ENCODE measurements at places on chromosomes 4 and X.

DNA sequence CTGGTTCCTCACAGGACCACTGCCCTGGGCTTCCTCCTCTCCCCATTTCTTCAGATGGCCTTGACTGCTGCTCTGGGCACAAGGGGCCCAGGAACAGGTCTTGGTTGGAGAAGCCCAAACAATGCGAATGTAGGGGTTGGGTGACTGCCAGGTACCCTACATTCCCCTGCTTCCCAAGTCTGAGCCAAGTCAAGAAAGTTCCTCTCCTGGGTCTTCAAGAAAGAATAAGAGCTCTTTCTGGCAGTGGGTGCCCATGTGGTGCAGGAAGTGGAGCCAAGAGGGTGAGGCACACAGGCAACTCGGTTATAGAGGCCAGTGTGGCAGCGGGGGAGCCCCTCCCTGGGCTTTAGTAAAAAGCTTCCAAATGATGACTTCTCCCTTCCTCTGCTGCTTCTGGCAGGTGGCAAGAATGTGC is 2.7 kb downstream of the SLC34A2 start:
- DNase-seq, result no peak

DNA sequence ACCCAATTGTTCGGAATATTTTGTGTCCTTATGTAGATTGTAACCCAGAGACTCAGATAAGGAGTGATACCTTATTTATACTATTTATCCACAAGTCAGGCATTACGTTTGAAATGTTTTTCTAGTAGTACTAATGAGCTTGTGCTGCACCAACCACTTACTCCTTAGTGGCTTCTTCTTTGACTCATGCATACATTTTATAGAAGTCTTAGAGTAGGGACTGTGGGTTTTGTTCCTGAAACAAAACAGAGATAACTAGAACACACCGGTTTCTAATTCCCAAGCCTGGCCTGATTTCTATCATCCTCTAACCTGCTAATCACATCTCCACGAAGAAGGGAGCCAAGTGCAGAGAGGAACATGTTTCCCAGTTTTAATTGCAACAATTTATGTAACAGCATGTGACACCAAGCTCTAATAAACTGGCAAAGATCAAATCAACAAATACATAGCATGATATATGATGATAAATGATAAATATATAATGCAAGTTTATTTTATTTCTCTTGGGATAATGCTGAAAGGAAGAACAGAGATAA is 32.3 kb downstream of the MGARP start:
- no peak for DNase-seq

DNA sequence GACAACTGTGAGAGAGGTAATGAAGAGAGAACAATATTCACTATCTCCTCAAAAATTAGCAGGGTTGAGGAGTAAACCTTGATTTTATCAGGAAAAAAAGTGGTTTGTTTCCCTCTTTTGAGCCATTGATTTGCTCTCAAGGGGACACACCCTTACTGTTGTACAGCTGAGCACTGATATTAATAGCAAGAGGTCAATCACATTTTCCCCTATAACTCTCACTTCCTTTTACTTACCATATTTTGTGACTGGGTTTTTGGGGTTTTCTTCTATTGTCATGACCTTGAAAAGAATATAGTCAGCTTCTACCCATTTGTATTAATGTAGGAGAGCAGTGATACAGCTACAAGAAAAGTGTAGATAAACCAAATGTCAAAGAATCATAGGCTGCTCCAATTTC is 70.2 kb upstream of the LONRF3 start:
- no peak for DNase-seq

DNA sequence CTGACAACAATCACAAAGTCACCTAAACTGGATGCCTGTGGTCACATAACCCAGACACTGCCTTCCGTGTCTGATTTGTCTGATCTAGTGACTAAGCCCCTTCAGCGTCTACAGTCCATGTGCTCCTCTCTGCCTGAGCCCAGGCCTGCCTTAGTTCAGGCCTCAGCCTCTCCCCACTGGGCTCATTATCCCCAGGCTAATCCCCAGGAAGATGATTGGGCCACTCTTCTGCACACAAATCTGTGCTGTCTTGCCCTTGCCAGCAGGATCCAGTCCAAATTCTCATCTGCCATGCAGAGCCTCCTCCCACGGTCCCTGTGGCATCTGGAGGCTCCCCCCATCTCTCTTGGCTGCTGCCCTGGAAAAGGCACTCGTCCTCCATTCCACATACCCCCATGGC is 96.5 kb downstream of the SLC2A9 start:
- no peak for DNase-seq

GRCh38 chr4:92060333-92060732 is 243.4 kb upstream of the GRID2 start:
- DNase-seq, result no peak

- DNase-seq, result no peak
These were observed 22.8 kb upstream of the SPON2 start for GRCh38 chr4:1195109-1195671.

DNA sequence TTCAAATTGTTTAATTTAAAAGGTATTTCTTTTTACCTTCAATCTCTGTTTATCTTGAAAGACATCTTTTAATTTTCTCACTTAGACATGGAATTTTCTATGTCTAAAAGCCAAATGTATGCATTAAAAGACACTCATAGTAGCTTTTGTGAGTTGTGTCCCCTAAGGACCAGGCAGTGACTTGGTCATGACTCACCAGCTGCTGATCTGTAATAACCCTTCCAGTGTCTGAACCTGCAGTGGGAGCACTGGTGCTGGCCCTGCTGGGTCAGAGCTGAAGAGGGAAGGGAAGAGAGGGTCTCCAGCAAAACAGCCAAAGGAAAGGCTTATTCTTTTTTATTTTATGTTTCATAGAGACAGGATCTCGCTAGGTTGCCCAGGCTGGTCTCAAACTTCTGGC is 31.1 kb upstream of the SH3D19 start:
- no peak for DNase-seq

GRCh38 chrX:83469551-83469950 is 38.5 kb upstream of the POU3F4 start:
- no peak for DNase-seq

- DNase-seq, result no peak
These were observed 11.1 kb upstream of the RS1 start for GRCh38 chrX:18682979-18683387.

DNA sequence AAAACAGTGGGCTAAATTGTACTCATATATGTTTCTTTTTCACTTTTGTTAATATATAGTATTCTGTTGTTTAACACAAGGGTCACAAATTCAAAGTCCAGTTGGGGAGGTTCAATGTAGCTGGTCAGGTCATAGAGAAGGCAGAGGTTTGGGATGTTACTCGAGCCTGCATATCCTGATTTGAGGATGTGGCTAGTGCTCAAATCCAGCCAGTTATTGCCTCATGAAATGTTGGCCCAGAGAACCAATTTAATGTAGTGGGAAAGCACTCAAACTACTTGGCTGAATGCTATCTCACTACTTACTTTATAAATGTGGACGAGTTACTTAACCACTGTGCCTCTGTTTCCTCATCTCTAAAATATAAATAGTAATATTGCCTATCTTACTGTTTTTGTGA is 12.5 kb downstream of the USO1 start:
- no peak for DNase-seq

DNA sequence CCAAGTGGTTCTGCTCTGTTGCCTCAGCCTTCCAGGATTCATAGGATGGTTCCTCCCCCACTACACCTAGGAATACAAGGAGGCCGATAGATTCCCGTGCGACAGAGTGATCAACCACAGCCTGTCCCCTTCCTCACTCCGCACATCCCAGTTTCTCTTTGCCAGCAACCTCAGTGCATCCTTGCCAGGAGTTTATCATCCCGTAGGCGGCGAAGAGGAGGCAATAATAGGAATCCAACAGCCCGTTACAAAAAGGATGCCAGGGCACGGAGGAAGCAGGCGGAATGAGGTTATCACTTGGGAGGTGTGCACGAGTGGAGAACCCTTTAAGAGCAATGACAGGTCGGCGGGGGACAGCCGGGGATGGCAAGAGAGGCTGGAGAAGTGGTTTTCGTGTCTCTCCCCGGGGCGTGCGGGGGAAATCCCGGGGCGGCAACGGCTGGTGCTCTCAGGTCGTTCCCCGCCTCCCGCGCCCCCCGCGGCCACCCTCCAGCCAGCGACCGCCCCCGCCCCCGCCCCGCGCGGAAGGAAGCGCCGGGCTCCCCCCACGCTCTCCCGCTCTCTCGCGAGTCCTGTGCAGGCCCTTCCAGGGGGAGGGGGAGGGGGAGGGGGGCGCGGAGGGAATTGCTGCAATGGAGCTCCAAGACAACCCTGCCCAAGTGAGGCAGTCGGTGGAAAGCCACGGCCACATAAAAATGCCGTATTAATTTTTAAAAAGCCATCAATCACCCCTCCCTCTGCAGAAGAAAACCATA is 1.6 kb downstream of the PPP3CA start:
- peak; percentile 60 for DNase-seq

GRCh38 chr4:89295415-89295927 is 12.1 kb downstream of the GPRIN3 start:
- DNase-seq, result no peak

GRCh38 chr4:72489267-72489666 is 79.8 kb downstream of the ADAMTS3 start:
- no peak for DNase-seq

DNA sequence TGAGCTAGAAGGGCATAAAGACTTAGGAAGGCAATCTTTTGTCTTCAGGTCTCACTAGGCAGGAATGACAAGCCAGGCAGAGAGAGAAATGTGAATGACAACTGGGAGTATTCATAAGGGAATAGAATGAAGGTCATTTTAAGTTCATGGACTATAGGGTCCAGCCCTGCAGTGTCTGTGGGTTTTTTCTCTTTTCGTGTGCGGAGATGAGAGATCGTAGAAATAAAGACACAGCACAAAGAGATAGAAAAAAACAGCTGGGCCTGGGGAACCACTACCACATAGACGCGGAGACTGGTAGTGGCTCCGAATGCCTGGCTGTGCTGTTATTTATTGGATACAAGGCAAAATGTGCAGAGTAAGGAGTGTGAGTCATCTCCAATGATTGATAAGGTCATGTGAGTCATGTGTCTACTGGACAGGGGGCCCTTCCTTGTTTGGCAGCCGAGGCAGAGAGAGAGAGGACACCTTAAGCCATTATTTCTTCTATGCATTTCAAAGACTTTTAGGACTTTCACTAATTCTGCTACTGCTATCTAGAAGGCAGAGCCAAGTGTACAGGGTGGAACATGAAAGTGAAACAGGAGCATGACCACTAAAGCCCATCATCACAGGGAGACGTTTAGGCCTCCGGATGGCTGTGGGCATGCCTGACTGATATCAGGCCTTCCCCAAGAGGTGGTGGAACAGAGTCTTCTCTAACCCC is 921.8 kb upstream of the PCDH10 start:
- DNase-seq, result no peak

GRCh38 chr4:38387819-38388218 is 276.2 kb upstream of the KLF3 start:
- DNase-seq, result no peak

GRCh38 chrX:122500556-122500955 is 683.5 kb upstream of the GRIA3 start:
- no peak for DNase-seq

DNA sequence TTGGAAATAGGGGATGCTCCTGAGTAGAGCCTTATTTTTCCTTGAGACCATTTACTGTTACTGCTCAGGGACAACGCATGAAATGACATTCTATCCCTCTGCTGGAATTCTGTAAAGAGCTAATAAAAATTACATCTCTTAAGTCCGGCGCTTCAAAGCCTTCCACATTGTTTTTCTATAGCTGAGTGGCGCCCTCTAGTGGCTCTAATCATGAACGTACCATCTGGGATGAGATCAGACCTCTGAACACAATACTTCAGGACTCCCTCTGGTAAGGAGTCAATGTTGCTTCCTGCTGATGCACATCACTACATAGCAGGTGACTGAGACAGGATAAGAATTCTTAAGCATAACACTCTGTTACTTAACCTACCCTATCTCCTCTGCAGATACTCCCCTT is 6.0 kb downstream of the HMGN5 start:
- peak; percentile 49 for DNase-seq

DNA sequence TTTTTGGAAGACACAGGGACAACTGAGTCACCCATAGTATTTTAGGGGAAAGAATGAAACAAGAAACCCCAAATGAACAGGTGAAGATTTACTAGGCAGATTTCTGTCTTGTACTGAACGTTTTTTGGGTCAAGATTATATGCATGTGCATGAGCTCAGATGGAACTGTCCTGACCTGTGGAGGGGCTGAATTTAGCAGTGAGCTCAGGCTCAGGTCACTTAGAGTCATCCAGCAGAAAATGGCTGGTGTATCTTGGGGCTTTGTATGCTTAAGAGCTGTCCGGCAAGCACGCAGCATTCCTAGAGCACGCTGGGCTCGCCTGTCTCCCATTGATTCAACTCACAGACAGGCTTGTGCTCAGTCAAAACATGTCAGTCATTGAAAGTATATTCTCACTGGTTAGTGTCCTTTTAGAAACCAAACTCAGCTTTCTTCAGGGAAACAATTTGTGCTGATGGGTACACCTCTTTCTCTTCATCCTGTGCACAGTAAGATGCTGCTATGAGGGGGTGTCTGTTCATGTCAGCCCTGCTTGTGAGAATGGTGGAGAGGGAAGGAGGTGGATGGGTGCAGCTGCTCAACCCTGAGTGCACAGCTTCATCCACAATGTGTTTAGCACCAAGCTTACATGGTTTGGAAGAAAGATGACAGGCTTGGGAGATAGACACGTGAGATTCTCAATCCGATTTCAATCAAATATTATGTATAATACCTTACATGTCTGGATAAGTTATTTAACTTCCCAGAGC is 47.5 kb upstream of the PDLIM3 start:
- DNase-seq, result no peak

DNA sequence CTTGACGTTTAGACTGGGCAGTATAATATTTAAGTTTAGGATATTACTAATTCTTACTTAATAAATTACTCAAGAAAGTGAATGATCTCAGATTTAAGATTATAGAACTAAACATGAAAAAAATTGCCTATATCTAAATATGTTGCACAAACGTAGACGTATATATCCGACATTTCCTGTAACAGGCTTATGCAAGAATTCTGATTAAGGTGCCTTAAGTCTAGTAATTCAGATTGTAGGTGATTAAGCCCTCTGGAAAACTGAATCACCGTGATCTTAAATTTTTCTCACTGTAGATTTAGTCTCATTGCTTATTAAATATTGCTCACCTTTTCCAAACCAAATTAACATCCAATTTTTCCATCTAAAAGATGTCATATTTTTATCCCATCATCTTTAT is 24.0 kb downstream of the ATXN3L start:
- DNase-seq, result no peak

DNA sequence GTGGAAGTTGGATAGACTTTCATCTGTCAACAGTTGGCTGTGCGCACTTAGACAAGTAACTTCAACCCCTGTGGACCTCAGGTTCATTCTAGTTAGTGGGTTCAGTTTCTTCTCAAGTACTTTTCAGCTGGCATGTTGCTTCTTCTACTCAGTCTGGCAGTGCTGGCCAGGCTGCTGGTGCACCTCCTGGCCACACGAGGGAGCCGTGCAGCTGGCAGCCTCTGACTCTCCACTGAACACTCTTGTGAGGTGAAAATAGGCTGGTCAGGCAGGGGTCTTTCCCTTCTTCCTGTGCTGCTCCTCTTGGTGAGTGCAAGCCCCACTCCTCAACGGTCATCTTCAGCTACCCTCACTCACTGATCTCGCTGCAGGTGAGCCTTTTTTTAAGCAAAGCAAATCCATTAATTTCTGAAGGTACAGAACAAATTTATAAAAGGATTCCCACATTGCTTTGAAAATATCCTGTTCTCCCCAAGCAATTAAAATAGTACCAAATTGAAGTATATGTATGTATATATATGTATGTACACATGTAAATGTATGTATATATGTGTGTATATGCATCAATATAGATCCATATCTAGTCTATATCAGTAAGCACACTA is 30.6 kb downstream of the LONRF3 start:
- peak; percentile 21 for DNase-seq
